Fibroblast of the aortic adventitia (primary cell): ENCODE measurements at places on chromosomes 1 and 21.
A peak's percentile ranks its signal among the peaks of the same experiment; 100 is the strongest.

- no peak for DNase-seq
Measured at GRCh38 chr1:26761217-26761616, 26.5 kb upstream of the PIGV start.

- DNase-seq: no peak
Measured at GRCh38 chr1:195851016-195851601, 757.1 kb downstream of the KCNT2 start.

DNA sequence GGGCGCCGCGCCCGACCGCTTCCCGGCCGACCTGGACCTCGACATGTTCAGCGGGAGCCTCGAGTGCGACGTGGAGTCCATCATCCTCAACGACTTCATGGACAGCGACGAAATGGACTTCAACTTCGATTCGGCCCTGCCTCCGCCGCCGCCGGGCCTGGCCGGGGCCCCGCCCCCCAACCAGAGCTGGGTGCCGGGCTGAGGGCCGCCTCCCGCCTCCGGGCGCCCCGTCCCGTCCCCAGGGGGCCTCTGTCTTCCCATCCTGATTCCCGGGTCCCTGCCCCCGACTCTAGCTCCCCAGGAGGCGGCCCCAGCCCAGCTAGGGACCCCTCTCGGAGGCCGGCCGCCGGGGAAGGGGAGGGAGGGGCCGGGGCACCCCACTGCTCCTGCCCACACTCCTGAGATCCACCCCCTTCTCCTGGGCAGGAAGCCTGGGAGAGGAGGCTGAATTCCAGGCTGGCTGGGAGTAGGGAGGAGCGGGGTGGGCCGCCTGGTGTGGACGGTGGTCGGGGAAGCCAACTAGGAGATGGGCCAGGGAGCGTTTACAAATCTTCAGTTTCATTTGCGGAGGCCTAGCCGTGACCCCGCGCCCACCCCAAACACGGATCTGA, 21.4 kb downstream of the FOXO6 start:
- DNase-seq: no peak

DNA sequence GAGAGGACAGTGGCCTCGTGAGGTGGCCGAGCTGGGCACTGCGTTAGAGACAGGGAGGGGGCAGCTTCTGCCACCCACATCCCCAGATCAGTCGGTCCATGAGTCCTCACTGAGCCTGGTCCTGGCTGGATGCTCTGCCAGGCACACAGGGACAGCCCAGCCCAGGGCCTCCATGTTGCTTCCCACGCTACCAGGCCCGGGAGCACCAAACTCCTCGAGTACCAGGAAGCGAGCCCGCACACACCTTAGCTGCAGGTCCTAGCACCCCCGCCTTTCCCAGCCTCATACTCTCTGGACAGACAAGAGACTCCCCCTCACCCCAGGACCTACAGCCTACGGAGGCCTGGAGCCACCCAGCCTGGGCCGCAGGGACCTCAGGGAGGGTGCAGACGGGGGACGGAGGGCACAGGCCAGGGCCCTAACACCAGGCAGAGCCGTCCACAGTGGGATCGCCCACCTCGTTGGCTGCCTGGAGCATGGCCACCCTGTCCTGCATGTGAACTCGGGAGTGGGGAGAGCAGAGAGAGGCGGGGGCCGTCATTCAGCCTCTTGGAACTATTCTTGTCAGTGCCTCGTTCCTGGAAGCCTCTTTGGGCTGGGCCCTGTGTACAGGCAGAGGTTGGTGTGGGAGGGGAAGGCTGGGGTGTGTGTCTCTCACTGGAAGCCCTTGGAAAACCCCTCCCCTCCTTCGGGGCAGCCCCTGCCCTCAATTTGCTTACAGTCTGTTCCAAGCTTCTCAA, 90.9 kb upstream of the RUNX3 start:
- no peak for DNase-seq

GRCh38 chr1:174448974-174449373, 1.2 kb downstream of the GPR52 start:
- peak; percentile 49 for DNase-seq

DNA sequence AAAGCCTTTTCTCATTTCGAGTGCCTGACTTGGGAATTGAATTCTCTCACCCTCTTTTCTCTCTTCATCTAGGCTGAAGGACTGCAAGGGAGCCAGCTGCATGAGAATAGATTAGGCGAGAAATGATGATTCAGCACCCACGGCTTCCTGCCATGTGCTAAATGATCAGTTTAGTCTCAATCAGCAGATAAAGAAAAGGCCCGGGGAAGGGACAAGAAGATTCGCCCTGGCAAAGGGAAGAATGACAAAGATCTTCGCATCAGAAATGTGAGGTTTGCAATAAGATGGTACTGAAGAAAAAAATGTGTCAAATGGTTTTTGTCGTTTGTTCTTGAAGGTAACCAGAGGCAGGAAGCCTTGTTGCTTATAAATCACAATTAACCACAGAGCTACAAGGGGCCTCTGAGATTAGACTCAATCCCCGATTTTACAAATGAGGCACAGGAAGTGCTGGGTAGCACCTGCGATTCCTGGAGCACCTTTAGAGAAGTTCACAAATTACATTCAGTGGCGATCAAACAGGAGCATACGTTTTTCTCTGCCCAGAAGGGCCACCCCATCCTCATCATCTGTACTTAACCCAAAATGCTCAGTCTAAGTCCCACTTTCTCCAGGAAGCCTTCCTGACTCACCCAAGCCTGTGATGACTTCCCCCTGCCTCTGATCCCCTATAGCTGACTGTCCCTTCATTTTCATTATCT, 183.4 kb downstream of the ZNF281 start:
- peak; percentile 45 for DNase-seq

GRCh38 chr1:93769777-93770176, 88.1 kb upstream of the BCAR3 start:
- no peak for DNase-seq

DNA sequence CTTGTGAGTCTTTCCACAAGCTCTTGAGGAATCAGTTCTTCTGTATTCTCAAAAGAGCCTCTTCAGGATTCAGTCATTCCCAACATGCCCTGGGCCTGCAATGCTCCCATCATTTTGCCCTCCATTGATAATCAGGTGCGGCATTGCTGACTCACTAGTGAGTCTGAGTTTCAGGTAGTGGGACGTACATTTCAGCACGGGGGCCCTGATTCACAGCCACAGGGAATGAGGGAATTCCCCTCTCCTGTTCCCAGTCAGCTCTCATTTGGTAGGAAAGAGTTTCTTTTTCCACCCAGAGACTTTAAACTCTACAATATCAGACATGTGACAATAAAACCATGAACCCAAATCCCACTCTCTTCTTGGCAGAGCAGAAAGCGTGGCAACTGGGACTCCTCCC, 3.7 kb upstream of the IRF6 start:
- DNase-seq: no peak

GRCh38 chr1:3038571-3039181, 17.4 kb downstream of the ACTRT2 start:
- DNase-seq: no peak

DNA sequence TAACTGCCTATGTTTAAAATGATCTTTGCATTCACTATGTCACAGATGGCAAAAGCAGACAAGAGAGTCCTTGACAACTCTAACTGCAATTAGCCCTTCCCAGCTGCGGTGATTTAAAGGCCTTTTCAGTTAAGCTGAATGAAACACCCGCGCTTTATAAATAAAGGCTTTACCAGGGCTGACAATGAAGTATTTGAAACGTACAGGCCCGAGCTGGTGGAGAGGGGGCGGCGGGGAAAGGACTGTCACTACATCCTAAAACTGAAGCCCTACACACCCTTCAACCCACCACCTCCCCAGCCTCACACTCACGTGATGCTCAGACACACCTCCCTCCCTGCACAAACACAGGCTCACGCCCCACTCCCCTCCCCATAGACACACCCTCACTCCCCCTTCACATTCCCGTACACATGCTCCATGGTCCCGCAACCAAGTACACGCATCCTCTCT, 45.5 kb downstream of the GRIK3 start:
- DNase-seq: no peak

DNA sequence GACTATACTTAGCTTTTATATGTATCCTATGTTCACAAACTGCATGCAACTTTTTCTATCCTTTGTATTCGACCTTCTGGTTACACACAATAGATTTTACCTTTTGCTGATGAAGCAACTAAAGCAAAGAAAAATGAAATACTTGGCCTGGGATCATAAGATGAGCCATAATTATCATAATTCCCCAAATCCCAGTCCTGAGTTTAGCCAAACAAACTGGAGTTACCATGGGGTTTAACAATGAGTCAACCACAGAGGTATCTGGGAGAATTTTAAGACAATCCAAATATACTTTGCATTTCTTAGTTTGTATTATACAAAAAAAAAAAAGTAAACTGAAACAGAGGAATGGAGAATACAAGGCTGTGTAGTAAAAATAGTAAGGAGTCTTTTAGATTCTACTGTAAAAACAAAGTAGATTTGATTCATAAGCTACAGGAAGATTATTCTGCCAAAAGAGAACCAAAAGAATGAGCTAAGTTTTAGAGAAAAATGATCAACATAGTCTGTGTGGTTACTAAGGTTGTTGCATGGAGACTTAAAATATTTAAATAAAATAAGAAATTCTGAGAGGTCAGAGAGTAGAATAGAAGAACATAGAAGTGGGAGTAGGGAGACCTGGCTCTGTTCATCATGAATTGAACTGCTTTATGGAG, 60.4 kb upstream of the GORAB start:
- DNase-seq: peak; percentile 83

DNA sequence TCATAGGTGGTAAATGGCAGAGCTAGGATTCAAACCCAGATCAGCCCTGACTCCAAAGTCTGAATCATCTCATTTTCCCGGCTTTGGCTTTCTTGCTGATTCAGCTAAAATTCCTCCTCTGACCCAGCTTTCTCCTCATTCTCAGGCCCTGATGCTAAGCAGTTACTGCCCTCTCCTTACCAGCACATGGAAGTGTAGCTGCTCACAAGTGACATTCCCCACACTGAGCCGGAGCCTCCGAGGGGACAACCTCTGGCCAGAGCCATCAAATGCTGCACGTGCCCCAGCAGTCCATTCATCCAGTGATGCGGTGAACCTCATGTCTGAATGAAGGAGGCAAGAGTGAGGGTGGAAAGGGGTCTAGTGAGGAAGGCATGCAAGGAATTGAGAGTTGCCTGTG, 11.1 kb downstream of the ITGA10 start:
- no peak for DNase-seq

DNA sequence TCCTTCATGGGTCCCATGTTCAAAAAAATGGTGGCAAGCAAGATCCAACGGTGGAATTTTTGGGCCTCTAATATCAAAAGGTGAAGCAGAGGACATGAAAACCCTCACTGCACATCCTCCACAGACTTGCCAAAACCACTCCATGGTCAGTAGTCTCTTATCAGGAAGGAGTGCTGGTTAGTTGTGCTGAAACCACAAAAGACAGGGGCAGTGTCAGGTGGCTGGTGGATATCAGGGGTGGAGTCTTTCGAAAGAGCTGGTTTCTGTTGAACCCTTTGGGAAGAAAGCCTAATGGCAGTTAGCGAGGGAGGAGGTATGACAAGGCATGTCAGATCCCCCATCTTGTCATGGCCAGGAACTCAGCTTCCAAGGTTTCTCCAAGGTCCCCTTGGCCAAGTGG, 395.9 kb upstream of the CAMK1G start:
- DNase-seq: no peak

GRCh38 chr1:2251786-2252185, 23.7 kb downstream of the SKI start:
- DNase-seq: no peak

DNA sequence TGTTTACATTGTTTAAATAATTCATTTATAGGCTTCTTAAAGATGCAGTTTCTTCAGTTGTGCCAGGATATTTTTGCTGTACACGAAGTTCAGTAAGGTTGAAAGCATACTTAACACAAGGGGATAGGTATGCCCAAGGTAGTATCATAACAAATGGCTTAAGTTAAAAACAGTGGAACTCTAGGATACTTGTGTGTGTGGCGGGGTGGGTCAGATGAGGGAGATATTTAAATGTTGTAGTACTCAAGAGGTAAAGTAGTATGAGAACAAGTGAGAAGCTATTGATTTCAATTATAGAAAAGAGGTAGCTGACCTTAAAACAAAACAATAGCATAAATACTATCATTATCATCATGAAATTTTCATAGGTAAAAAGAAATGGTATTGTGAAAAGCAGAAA, 6.2 kb downstream of the LRRC7 start:
- DNase-seq: no peak

DNA sequence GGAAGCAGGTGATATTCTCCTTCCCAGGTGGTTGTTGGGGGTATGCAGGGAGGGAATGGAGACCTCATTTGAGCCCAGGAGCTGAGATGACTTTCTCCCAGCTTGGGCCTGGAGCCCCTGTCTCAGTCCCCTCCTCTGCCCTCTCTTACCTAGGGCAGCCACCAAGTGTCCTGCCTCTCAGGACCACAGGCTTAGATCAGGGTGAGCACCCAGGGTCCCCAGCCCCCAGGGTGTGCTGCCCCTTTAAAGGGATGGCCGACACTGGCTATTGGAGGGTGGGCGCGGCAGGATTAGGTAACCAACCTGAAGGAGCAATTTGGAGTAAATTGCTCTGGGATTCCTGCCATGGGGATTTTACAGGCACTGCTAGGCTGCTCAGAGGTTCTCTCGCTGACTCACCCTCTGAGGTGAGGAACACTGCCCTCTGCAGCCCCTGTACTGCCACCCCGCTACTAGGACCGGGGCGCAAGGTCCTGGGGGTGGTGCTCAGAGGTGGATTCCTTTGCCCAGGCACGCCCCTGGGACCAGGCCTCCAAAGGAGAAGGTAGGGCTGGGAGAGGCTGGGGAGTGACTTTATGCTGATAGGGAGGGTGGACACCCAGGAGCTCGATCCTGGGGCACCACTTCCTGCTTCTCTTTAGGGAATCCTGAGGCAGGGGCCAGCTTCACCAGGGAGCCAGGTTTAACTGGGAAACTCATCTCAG, 1.5 kb downstream of the RPS6KA1 start:
- DNase-seq: peak; percentile 29

- DNase-seq: no peak
Measured at GRCh38 chr1:223228931-223229528, 86.0 kb upstream of the TLR5 start.

DNA sequence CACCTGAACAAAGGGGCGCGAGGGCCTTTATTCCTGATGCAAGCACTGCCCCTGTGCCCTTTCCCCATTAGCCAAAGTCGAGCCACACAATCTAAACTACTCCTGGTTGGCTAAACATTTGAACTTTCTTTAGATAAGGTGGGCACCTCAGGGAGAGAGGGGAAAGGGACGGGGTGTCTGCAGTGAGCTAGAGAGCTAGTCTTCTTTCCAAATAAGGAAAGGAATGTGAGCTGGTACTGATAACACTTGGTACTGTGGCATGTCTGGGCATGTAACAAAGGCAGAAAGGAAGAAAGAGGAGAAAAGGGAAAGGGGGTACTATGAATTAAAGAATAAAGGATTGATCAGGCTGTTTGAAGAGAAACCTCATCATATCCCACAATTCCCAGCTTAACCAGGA, 62.8 kb downstream of the OVGP1 start:
- DNase-seq: peak; percentile 6

GRCh38 chr1:183021405-183022201, 1.6 kb upstream of the LAMC1 start:
- no peak for DNase-seq

GRCh38 chr1:245453541-245453940, 298.8 kb downstream of the KIF26B start:
- peak; percentile 31 for DNase-seq
